Tibial nerve (tissue), 4 donors: ENCODE measurements at places on chromosomes 2 and 18. TPM values are rescaled to one million over a fixed set of nuclear protein-coding genes. Genes with fewer than 3 reads are reported as not detected.

The DSG2 gene
- total RNA-seq, result 4.8 TPM

The UGT1A10 gene
- total RNA-seq, result not detected

The KIAA2012 gene
- total RNA-seq, result not detected

The IWS1 gene
- 42.5 TPM for total RNA-seq

DNA sequence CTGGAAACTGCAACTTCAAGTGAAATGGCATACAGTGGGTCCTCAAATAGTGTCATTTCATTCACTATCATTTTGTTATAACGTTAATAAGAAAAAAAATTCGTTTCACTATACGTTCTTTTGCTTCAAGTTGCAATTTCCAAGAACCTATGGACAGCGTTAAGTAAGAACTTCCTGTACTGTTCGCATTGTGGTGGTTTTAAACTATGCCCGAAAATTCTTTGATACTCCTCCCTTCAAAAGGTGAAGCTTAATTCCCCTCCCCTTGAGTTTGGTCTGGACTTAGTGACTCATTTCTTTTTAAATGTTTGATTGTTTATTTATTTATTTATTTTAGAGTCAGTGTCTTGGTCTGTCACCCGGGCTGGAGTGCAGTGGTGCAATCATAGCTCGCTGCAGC is 20.7 kb downstream of the GNLY start:
- no peak for DNase-seq

The EMILIN1 gene
- 70.8 TPM for total RNA-seq

DNA sequence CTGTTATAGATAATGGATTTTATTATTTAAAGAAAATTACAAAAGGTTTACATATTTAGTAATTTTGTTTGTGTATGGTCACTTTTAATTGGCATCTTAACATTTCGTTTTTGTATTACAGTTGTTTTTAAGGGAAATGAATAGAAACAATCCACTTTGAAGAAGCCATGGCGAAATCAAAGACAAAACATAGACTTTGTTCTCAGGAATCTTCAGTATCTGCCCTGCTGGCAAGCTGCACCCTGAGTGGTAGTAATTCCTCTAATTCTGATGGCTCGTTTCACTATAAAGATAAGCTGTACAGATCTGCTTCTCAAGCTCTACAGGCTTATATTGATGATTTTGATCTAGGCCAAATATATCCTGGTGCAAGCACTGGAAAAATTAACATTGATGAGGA is 2.7 kb downstream of the C18orf54 start:
- no peak for DNase-seq

The VWA3B gene
- total RNA-seq, result 0.30 TPM

GRCh38 chr18:64713284-64713683 is 564.4 kb upstream of the LINC00305 start:
- DNase-seq, result no peak

- no peak for DNase-seq
Observed at GRCh38 chr2:124970030-124970429, 944.9 kb downstream of the CNTNAP5 start.

GRCh38 chr2:208066016-208066415 is 40.7 kb upstream of the PLEKHM3 start:
- no peak for DNase-seq

GRCh38 chr18:433298-433697 is 67.2 kb downstream of the COLEC12 start:
- no peak for DNase-seq

DNA sequence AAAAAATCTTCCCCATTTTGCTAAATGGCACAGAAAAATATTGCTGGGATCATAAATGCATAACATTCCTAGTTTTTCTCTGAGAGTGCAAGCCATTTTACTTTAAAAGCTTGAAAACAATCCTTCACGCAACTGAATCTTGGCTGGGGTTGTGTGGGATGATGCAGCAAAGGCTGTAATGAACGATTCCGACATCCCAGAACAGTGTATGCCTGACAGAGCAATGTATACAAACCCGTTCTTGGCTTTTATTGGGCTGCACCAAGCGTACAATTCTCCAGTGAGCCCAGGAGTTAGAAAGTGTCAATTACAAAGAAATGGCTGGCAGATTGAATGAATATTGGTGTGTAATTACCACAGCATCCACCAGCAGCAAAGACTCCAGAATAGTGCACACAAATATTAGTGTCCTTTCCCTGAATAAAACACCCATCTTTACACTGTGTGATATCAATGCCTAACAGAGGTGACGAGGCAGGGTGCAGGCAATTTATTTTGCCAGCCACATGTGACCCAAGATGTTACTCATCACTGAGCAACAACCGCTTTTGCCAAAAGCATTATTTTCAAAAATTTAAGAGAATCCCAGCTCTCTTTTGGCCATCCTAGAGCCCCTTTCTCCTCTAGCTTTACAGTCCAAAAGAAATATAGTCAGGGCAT is 578.6 kb upstream of the CHAC2 start:
- DNase-seq, result no peak

- DNase-seq, result no peak
Observed at GRCh38 chr18:76518860-76519538, 24.0 kb upstream of the ZNF516 start.

DNA sequence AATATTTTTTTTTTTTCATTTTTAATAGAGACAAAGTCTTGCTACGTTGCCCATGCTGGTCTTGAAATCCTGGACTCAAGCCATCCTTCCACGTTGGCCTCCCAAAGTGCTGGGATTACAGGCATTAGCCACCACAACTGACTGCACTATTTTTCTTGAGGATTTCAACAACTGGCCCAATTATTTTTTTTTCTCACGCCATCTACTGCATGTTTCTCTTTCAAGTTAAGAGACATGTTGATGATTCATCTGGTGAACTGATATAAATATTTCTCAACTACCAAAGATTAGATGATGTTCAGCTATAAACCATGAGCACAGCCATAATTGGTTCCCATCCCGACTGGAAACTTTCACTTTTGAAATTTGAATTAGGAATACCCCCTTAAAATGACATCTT is 688.4 kb upstream of the SYT4 start:
- DNase-seq, result no peak

DNA sequence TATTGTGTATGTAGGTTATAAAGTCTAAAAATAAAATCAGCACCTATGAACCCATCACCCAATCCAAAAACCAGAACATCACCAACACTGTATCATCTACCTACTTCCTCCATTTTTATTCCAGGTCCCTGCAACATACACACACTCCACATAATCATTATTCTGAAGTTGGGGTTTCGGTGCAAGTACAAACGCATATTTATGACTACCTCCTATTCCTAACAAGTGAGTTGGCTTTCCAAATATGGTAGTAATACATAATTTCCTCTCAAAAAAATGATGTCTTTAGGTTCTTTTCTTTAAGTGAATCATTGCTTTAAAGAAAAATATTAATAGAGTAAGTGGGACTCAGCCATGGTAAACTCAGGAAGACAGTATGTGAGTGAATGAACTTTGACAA is 3.3 kb downstream of the ACVR1 start:
- no peak for DNase-seq

GRCh38 chr2:20400787-20401488 is 45.9 kb upstream of the RHOB start:
- DNase-seq, result no peak

GRCh38 chr2:205673312-205673711 is 9.0 kb upstream of the NRP2 start:
- no peak for DNase-seq

DNA sequence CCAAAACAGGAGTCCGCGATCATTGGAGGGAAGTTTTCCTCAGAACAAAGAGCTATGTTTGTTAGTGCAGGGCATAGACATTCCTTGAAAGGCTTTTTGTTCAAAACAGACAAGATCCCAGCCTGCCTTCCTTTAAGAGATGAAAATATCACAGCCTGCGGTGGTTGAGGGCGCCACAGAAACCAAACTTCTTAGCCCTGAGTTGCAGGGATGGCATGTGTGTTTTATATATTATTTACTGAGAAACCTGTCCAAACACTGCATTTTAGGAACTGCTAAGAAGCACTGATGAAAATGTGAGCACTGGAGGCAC is 57.5 kb upstream of the TMEM178A start:
- no peak for DNase-seq

- no peak for DNase-seq
Observed at GRCh38 chr2:125004106-125004800, 979.2 kb downstream of the CNTNAP5 start.

The ASTL gene
- total RNA-seq, result not detected

DNA sequence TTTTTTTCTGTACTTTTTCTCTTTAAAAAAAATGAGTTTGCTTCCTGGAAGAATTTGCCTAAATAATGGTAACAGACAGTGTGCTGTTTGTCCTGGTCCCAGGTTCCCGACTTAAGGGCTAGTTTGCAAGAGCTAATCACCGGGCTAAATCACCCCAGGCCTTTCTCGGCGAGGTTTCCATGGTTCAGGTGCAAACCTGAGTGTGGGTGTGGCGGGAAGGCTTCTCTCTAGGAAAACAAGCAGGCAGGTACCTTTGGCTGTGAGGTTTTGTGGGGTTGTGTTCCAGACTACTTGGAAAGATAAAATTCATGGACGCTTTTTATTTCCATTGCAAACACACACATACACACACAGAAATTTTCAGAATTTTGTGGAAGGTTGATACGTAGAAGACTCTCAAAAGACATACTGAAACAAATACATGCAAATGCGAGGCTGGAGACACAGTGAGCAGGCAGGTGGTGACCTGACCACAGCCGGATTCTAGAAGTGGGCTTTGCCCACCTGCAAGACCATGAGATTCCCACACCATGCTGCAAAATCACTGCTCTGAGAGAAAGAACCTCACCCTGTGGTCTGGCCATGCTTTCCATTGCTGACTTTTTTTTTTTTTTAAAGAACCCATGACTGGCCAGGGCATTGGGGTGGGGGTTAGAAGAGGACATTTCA is 815 bp downstream of the CNDP1 start:
- DNase-seq, result no peak

The STK16 gene
- 14.7 TPM for total RNA-seq

The C2orf66 gene
- not detected for total RNA-seq

The CYBRD1 gene
- 215 TPM for total RNA-seq

The FSHR gene
- not detected for total RNA-seq

DNA sequence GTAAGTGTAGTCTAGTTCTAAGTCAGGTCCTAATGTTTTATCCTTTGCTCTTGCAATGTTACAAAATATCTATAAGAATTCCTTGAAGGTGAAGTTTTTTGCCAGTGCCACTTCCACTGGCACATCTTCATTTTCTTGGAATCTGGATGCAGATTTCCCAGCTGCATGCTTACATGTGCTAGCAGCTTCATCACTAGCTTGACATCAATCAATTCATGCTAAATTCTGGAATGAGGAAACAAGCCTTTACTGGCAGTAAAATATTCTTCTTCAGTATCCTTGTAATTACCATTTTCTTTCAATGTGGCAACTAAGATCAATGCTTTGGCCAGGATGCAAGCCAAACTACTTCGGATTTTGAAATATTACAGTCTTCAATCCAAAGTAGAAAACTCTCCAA is 200.6 kb upstream of the SIX2 start:
- DNase-seq, result no peak

DNA sequence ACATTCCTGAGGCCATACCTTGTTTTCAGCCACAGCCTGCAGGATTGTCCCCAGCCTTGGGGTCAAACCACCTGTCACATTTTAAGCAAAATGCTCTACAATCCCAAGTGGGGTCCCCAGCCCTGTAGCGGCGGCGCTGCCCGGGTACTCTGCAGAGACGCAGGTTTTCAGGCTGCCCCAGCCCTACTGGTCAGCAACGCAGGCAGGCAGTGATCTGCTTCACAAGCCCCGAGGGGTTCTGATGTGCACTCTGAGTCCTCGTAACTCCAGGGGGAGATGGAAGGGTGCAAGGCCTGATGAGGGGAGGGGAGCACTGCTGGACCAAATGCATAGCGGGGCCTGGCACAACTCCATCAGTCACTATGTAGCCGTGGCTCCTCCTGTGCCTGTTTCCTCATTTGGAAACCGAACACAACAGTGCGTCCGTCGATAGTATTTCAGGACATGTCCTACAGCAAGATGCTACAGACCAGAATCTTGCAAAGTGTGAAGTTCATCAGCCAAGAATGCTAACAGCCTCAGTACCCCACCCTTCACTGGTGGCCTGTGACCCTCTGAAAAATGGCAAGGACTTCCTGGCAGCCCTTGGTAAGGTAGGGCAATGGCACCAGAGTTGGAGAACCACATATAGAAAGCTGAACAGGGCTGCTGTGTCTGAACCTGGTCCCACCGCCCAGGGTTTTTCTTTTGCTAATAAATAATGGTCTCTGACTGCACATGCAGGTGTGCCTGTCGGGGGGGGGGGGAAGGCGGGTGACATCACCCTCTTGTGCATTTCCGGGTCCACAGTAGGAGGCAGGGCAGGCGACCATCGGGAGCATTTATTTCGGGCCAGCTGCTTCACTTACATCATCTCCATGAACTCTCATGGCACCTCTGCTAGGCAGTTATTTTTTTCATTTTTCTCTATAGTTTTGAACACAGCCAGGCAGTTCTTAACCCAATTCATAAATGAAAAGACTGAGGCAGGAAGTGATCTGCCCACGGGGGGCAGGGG is 50.6 kb upstream of the TFCP2L1 start:
- no peak for DNase-seq

DNA sequence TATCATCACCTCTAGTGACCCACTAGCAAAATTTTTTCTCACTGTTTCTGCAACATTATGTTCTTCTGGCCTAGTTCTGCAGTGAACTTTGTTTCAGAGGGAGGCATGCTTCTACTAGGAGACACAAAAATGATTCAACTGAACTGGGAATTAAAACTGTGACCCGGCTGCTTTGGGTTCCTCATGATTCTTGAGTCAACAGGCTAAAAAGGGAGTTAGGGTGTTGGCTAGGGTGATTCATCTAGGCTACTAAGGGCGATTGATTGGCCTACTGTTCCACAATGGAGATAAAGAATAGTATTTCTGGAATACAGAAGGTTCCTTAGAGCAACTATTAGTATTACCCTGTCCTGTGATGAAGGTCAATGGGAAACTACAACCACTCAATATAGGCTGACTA is 179.5 kb downstream of the PPP1R1C start:
- DNase-seq, result no peak

The PLEK gene
- total RNA-seq, result 9.0 TPM

GRCh38 chr18:29146068-29146467 is 969.1 kb upstream of the CDH2 start:
- DNase-seq, result no peak

DNA sequence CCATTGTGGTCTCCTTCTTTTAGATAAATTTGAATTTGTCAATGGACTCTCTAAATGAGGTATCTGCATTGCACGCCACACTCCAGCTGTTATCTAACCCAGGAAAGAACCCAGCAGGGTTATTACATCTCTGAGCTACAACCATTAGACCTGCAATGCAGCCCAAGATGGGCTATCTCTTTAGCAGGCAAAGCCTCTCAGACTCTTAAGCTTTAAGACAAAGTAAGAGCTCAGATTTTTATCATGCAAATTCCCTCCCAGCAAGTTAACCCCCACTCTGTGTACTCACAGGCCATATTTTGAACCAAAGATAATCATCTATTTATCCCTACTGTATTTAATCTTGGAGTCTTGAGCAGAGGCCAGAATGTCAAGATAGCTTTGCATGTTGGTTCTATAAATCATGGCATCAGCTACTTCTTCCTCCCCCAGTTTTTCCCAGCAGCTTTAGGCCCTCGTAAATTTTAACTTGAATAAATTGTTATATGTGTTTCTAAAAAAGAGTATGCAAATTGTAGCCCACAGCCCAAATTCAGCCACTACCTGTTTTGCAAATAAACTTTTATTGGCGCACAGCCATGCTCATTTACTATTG is 273.7 kb upstream of the PKDCC start:
- no peak for DNase-seq
